ENCODE measurements at places on chromosomes 12 and 14.

DNA sequence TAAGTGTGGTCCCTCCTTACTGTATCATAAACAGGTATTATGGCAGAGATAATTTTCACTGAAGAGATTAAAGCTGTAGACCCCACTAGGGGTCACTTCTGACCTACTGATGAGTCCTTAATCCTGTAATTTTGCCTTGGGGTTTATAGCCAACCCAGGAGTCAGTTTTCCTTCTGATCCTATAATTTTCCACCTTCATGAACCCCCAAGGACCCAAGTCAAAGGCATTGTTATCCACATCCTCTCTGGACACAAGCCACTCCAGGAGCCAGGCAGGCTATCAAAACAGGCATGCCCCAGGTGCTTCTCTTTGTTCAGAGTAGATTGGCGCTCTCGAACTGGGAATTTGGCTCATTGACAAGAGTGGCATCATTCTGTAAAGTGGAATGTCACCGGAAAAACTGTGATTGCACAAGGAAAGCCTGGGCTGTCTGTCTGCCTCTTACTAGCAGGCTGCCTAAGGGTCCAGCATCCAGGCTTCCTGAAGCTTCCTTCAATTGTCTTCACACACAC, 1523.2 kb upstream of the FLRT2 start:
- no peak for DNase-seq

DNA sequence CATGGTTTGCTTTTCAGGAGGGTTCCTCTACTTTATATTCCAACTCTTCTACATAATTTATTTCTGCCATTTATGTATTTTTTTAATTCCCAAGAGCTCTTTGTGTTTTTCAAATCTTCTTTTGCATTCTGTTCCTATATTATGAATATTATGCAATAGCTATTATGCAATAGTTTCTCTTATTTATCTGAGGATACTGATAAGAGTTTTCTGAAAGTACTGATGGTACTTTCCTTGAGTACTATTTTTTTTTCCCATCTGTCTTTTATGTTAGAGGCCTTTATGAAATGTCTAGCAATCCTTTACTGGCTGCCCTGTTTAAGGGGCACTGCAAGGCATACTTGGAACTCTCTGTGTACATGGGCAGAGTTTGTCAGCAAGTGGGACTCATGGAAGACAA, 93.4 kb downstream of the SLC41A2 start:
- no peak for DNase-seq

- DNase-seq, result no peak
Measured at GRCh38 chr14:92480856-92481255, 32.7 kb upstream of the RIN3 start.

DNA sequence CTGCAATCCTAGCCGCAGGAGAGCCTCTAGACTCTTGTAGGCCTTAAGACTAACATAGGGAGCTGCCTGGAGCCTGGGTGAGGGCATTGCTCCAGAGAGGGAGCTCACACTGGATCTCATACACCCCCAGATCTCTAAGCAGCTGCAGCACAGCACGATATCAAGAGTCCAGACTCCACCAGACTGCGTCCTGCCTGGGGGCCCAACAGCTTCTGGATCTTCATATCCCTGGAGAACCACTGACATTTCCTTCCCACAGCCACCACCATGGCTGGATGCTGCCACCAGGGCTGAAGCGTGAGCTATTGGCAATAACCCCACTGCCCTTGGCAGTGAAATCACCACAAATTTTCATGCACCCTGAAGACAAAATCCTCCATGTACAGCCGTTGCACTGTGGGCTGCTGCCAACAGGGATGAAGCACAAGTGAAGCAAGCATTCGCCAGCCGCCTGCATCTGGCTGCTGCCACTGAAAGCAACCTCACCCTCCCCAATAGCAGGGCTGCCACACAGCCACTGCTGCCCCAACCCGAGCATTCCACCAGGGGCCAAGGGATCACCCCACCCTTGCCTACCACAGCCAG, 28.2 kb downstream of the CACNA2D4 start:
- DNase-seq, result no peak

GRCh38 chr14:83828406-83828805, 1701.5 kb upstream of the FLRT2 start:
- no peak for DNase-seq

DNA sequence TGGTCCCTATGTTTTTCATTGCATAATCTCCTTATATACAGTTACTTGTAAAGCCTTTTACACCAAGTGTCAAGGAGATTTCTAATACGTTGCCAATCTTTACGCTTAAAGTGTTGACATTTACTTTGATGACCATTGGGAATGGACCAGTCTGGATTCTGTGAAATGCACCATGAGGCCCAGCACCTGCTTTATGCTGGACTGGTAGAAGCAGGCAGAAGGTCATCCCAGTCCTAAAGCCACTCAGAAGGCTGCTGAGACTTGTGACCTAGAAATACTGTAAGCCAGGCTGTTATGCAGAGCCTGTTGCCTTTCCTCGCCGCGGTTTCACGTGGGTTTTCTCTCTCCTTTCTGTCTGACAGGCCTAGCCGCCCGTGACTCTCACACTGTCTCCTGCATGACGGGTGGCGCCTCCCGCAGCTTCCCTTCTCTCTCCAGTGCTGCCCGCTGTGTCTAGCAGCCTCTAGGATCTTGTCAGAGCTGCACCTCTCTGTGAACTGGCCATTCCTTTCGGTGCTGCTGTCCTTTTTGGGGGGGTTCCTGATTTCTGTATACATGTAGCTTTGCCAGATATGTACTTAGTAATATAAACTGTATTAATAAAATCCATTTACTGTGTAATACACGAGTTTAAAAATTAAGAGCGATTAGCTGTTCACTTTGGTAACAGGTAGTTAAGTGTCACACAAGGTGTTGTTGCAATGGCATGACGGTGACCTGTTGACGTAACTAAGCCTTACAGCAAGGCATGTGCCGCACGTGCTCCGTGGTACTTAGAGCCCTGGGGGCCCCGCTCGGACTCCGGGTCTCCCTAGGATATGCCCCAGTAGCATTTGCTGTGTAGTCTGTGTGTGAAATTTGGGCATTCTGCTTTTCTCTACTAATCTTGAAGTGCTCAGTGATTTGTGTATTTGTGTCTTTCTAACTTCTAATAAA, 29.7 kb downstream of the XRCC3 start:
- no peak for DNase-seq

DNA sequence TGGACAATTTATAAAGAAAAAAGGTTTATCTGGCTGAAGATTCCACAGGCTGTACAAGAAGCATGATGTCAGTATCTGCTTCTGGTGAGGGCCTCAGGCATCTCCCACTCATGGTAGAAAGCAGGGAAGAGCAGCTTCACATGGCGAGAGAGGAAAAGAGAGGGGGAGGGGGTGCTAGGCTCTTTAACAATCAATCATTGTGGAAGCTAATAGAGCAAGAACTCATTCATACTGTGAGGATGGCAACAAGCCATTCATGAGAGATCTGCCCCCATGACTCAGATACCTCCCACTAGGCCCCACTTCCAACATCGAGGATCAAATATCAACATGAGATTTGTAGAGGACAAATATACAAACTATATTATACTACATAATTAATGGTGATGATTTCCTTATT, 361.9 kb upstream of the FAR2 start:
- DNase-seq, result no peak

DNA sequence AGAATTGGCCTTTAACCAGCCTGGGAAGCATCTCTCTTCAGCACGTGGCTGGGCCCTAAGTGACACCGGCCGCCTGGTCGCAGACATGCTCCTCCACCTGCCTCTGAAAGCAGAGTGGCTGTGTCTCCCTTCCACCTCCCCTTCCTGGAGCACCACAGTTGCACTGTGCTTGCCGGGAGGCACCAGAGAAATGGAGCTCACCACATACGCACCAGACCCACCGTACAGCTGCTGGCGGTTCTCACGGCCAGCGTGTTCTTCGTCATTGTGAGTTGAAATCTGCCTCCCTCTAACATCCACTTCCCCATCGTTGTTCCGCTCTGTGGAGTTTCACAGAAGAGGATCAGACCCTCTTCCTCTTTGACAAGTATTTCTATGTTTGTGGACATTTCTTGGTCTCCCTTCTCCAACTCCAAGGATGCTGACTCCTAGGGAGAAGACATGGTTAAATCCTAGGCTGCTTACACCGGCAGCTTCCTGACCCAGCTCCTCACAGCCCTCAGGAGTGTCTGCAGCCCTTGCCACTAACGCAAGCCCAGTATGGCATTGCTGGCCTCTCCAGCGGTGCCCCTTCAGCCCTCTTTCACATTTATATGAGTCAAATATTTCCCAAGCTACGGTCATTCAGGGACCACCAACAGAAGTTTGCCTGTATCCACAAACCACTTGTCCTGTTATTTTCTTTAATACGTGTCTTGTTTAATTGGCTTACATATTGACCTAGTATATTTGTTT, 11.5 kb upstream of the KRT5 start:
- DNase-seq, result no peak

DNA sequence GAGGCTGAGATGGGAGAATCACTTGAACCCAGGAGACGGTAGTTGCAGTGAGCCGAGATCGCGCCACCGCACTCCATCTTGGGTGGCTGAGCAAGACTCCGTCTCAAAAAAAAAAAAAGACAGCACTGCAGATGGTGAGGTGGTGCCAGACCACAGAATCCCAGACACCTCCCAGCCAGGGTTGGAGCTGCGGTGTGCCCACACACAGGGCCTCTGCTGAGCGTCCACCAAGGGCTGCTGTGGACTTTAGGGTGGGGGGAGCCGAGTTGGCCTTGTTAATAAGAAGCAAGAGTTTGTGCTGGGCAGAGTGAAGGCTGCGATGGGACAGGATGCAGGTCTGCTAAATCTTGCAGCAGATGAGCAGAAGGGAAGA, 14.2 kb downstream of the KMT5A start:
- DNase-seq, result no peak

DNA sequence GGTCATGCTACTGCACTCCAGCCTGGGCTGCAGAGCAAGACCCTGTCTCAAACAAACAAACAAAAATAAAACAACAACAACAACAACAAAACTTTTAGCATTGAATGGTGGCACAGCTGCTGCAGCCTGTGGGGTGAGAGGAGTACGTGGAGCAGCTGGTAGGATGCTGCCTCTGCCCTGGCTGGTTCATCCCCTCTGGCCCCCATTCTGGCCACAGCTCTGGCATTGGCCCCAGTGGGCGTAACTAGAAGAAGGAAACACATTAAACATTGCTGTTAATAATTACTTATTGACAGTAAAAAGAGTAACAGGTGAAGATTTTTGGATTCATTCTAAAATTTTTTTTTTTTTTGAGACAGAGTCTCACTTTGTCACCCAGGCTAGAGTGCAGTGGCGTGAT, 28.8 kb upstream of the C2CD5 start:
- DNase-seq, result no peak

GRCh38 chr12:53173085-53173715, 7.3 kb upstream of the ZNF740 start:
- no peak for DNase-seq
